ENCODE measurements at places on chromosomes 7 and 10. TPM values are rescaled to one million over a fixed set of nuclear protein-coding genes. Genes with fewer than 3 reads are reported as not detected.
A peak's percentile ranks its signal among the peaks of the same experiment; 100 is the strongest.

- no peak overlapping the region for H3K27ac ChIP-seq
- peaks cover 8% of the 10 kb centered on the region for H3K27me3 ChIP-seq
- no peak for DNase-seq
Observed at GRCh38 chr10:94443549-94443948, 41.2 kb downstream of the TBC1D12 start.

DNA sequence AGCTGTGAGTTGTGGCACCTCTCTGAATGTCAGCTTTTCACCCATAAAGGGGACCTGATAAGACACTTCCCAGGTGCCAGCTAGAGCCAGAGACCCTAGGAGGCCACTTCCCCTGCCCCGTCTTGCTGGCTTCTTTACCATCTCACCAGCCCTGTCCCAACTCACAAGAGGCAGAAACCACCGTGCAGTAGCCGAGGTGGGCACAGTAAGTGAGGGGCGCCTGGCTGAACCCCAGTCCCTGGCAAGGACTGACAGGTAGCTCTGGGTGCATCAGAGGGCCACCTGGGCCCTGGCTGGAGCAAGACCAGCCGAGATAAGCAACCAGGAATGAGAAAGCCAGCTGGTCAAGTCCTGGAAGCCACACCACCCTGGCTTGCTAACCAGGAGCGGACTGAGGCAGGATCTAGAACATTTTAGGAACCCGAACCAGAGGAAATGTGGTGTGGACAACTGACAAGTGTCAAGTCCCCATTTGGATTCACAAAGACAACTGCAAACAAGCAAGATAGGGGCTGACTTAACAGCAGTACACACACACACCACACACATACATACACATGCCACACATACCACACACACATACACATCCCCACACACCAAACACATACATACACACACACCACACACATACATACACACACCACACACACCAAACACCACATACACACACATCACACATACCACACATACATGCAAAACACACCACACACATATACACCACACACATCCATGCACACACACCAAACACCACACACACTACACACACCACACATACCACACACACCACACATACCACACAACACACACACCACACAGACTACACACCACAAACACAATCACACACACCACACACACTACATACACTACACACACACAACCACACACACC lies 20.8 kb downstream of the OGDHL start:
- H3K27ac ChIP-seq = peak overlapping the region; percentile 20
- H3K27me3 ChIP-seq = no peaks in the 10 kb centered on the region
- H3K4me1 ChIP-seq = no peaks in the 10 kb centered on the region
- DNase-seq = no peak

GRCh38 chr10:96168546-96168945 lies 38.4 kb downstream of the ZNF518A start:
- peaks cover 1% of the 10 kb centered on the region for H3K4me1 ChIP-seq
- no peak overlapping the region for H3K4me3 ChIP-seq
- peaks cover 6% of the 10 kb centered on the region for H3K27me3 ChIP-seq
- H3K27ac ChIP-seq = no peak overlapping the region
- H3K36me3 ChIP-seq = peaks cover 21% of the 10 kb centered on the region

DNA sequence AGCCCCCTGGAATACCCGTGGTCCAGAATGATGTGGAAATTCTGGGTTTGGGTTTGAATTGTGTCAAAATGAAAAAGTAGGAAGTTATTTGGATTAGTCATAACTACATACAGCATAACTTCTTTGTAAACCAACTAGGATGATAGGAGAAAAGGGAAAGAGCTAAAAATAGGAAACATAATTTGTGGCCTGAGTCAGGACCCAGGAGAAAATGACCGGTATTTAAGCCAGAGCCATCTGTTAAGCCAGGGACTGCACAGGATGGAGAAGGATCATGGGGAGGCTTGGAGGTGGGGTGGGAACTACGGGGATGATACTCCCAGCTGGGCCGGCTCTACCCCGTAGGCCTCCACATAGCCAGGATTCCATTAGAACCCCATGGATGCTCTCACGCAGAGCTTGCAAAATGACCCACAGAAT lies 98.6 kb downstream of the MYOF start:
- no peak overlapping the region for H3K4me3 ChIP-seq
- peaks cover 5% of the 10 kb centered on the region for H3K36me3 ChIP-seq
- no peaks in the 10 kb centered on the region for H3K27me3 ChIP-seq
- DNase-seq = no peak

- H3K36me3 ChIP-seq = no peaks in the 10 kb centered on the region
- H3K4me1 ChIP-seq = peaks cover 5% of the 10 kb centered on the region
- no peak overlapping the region for H3K4me3 ChIP-seq
- H3K27ac ChIP-seq = no peak overlapping the region
Observed at GRCh38 chr10:69494626-69495558, 43.6 kb downstream of the TSPAN15 start.

DNA sequence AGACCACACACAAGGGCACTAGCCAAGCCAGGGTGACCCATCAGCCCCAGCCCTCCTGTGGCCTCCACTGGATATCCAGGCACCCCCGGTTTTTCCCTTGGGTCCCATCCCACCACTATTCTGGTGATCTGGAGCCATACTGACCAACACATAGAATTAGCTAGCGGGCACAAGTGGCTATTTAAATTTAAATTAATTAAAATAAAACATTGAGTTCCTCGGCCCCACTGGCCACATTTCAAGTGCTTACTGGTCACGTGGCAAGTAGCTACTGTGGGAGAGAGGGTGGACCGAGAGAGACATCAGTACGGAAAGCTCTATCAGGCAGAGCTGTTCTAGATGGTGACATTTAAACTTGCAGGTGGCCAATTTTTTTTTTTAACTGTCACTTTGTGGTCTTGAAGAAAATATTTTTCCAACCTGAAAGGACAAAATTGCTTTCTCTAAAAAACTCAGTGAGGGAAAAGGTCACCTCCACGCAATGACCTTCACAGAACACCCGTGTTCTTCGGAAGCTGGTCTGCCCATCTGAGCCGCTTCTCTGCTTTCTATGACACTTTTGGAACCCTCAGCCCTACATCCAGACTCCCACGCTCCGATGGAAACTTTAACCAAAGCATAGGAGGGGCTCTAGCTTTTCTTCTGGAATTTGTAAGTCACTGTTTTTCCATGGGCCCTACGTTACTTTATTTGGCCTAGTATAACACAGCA lies 30.0 kb downstream of the HIPK2 start:
- H3K27ac ChIP-seq = no peak overlapping the region
- no peak for DNase-seq
- H3K4me1 ChIP-seq = peaks cover 10% of the 10 kb centered on the region
- no peaks in the 10 kb centered on the region for H3K27me3 ChIP-seq

DNA sequence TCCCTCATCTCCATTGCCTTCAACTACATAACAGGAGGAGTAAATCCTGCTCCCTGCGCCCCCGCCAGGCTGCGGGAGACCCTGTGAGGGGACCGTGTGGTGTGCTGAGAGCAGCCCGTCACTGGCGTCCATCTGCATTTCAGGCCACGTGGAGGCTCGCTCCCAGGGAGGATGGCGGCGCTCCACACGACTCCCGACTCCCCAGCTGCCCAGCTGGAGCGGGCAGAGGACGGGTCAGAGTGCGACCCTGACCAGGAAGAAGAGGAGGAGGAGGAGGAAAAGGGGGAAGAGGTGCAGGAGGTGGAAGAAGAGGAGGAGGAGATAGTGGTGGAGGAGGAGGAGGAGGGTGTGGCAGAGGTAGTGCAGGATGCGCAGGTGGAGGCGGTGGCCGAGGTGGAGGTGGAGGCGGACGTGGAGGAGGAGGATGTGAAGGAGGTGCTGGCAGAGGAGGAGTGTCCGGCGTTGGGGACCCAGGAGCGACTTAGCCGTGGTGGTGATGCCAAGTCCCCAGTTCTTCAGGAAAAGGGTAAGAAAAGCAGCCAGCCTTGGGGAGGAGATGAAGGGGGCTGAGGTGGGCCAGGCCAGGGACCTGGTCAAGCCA lies 5.2 kb downstream of the ZNF316 start:
- no peak overlapping the region for H3K4me3 ChIP-seq
- H3K4me1 ChIP-seq = peaks cover 21% of the 10 kb centered on the region
- H3K36me3 ChIP-seq = peaks cover 52% of the 10 kb centered on the region
- H3K27me3 ChIP-seq = no peaks in the 10 kb centered on the region
- DNase-seq = no peak
- H3K27ac ChIP-seq = no peak overlapping the region

DNA sequence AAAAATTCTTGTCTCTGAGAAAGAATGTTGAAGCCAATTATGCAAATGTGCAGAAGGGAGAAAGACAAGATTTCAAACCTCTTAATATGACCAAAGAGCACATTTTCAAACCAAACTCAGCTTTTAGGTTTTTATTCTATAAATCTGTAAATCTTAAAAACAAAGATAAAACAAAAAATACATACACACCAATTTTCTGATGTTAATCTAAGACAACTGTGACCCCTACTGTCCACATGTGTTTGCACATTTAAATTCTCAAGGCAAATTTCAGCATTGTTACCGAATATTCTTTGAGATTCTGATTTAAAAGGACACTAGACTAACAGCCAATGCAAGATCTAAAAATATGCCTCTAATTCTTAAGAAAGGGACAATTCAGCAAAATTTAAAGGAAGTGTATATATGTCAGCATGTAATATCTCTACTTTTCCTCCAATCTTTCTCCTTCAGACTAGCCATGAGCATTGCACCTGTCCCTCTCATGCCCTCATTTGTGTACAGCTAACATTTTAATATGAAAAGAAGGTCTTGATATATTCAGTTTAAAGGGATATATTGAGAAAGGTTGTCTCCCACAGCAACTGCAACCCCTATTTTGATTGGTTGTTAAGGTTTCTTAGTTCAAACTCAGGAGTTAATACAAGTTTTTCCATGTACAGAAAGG lies 417.9 kb downstream of the IPMK start:
- H3K27ac ChIP-seq = no peak overlapping the region
- DNase-seq = no peak
- no peak overlapping the region for H3K4me3 ChIP-seq
- no peaks in the 10 kb centered on the region for H3K36me3 ChIP-seq

GRCh38 chr10:77398558-77398957 lies 239.1 kb downstream of the KCNMA1 start:
- no peak for DNase-seq
- no peak overlapping the region for H3K27ac ChIP-seq
- H3K4me1 ChIP-seq = no peaks in the 10 kb centered on the region
- H3K36me3 ChIP-seq = no peaks in the 10 kb centered on the region
- no peak overlapping the region for H3K4me3 ChIP-seq
- peaks cover 2% of the 10 kb centered on the region for H3K27me3 ChIP-seq

DNA sequence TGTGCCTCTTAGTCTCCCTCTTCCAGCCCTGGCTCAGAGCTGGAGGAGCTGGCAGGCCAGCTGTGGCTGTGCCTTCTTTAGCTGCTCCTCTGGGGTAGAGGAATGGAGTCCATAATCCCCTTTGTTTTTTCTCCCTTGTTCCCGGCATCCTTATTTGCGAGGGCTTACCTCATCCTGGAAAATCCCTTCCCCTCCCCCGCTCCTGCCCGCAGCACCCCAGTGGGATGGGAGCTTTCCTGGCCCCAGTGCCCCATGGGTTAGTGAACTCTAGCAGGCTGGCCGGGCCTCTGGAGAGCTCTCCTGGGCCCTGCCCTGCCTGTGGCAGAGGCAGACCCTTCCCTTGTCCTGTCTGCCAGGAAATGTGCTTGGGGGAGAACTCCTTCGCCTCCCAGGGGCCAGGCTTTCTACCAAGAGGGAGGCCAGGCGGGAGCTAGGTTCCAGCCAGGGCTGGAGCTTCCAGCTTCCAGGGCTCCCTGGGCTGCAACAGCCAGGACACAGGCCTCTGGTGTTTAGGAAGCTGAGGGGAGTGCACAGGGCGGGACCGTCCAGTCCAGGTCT lies 16.5 kb upstream of the TRIM8 start:
- H3K4me1 ChIP-seq = peaks cover 23% of the 10 kb centered on the region
- H3K27me3 ChIP-seq = no peaks in the 10 kb centered on the region
- no peaks in the 10 kb centered on the region for H3K36me3 ChIP-seq
- H3K4me3 ChIP-seq = no peak overlapping the region

- peaks cover 11% of the 10 kb centered on the region for H3K36me3 ChIP-seq
- peaks cover 41% of the 10 kb centered on the region for H3K4me1 ChIP-seq
- DNase-seq = no peak
- H3K4me3 ChIP-seq = peak overlapping the region; percentile 36
- H3K27ac ChIP-seq = peak overlapping the region; percentile 58
- no peaks in the 10 kb centered on the region for H3K27me3 ChIP-seq
Observed at GRCh38 chr10:124728071-124728829, 15.9 kb downstream of the FAM53B start.

DNA sequence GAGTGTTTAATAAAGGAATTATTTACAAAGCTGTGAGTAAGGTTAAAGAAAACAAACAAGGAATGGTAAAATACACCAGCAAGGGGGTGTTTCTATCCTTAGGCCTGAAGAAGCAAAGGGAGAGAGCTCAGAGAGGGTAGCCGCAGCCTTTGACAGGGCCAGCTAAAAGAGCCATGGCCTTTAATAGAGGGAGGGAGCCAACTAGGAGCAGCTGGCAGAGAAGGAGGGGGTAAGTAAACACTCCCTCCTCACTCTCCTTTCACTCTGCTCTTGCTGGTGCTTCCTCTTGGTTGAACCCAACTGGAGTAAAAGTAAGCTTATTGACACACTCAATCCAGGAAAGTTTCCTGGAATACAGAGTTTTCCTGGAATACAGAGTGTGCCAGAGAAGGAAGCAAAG lies 87.5 kb downstream of the CH25H start:
- H3K4me3 ChIP-seq = no peak overlapping the region
- H3K36me3 ChIP-seq = no peaks in the 10 kb centered on the region
- H3K27me3 ChIP-seq = peaks cover 40% of the 10 kb centered on the region
- DNase-seq = no peak
- H3K27ac ChIP-seq = no peak overlapping the region

DNA sequence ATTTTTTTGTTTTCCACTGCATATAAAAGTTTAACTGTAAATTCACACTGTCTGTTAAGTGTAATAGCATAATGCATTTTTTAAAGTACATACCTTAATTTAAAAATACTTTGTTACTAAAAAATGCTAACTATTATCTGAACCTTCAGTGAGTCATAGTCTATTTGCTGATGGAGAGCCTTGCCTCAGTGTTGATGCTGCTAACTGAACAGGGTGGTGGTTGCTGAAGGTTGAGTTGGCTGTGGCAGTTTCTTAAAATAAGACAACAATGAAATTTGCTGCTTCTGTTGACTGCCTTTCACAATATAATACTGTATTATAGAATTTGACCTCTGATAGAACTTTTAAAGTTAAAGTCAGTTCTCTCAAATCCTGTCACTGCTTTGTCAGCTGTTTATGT lies 72.3 kb upstream of the GATAD1 start:
- H3K36me3 ChIP-seq = peaks cover 34% of the 10 kb centered on the region
- no peaks in the 10 kb centered on the region for H3K4me1 ChIP-seq
- H3K27ac ChIP-seq = no peak overlapping the region
- H3K27me3 ChIP-seq = no peaks in the 10 kb centered on the region
- no peak overlapping the region for H3K4me3 ChIP-seq

GRCh38 chr7:151631570-151631952 lies 111.9 kb upstream of the RHEB start:
- peak overlapping the region; percentile 83 for H3K4me3 ChIP-seq
- peak overlapping the region; percentile 70 for H3K27ac ChIP-seq
- H3K4me1 ChIP-seq = peaks cover 20% of the 10 kb centered on the region
- no peaks in the 10 kb centered on the region for H3K27me3 ChIP-seq

- H3K4me1 ChIP-seq = no peaks in the 10 kb centered on the region
- H3K27ac ChIP-seq = no peak overlapping the region
- no peak overlapping the region for H3K4me3 ChIP-seq
- no peaks in the 10 kb centered on the region for H3K27me3 ChIP-seq
- H3K36me3 ChIP-seq = no peaks in the 10 kb centered on the region
- DNase-seq = no peak
Observed at GRCh38 chr7:71682841-71683781, 551.2 kb downstream of the GALNT17 start.

Gene ANKRD61
- total RNA-seq = not detected

Gene CDH23
- 3.7 TPM for total RNA-seq

All from activated naive CD8-positive, alpha-beta T cell treated with anti-CD3 and anti-CD28 coated beads, Interleukin-2, amount 10 ng/mL, durations not matched to agents 7 days and 5 days (primary cell).